Activated naive CD4-positive, alpha-beta T cell treated with anti-CD3 and anti-CD28 coated beads, Interleukin-2, amount 50 U/mL, for 72 hours (primary cell): ENCODE measurements at places on chromosomes 12 and 14. TPM values are rescaled to one million over a fixed set of nuclear protein-coding genes. Genes with fewer than 3 reads are reported as not detected.

SMIM41 gene
- total RNA-seq: not detected

- no peak for DNase-seq
Observed at GRCh38 chr12:12181511-12181910, 85.3 kb downstream of the LRP6 start.

VDR gene
- total RNA-seq: 92.4 TPM

DNA sequence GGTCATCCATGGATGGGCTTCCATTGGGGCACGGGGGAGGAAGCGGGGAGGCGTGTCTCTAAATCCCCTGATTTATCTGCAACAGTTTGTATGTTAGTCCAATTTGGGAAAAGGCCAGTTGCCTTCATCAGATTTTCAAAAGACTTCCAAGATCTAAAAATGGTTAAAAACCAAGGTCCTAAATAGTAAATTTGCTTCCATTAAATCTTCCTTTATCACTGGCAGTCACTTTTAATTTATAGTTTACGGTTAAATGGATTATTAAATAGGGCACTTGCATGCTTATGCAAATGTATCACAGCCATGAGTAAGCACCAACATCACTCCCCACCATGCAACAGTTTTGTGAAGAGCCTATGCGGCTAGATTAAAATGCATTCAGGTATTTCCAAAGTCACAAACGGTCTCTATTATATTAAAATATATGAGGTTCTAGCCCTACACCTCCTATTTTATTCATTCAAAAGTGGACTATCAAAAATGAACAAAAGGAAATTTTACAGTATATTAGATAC lies 108.2 kb upstream of the GPHB5 start:
- no peak for DNase-seq

DNA sequence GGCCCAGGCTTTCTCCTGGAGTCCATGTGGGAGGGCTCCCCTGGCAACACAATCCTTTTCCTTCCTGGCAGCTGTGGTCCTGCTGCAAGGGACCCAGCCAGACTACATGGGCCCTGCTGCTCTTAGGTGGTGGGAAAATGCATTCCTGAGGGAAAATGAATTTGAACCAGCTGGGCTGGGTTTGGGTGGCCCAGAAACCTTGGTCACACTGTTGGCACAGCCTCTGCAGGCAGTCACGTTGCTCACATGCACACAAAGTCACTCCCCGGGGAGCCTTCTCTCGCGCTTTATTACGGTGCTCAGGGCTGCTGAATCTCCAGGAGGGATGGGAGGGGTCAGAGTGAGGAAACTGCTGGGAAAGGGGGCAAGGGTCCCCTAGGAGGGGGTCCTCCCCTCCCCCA lies 17.2 kb downstream of the PLEKHG3 start:
- DNase-seq: no peak

GRCh38 chr12:99343960-99344359 lies 303.6 kb upstream of the GARIN6 start:
- DNase-seq: no peak

DNA sequence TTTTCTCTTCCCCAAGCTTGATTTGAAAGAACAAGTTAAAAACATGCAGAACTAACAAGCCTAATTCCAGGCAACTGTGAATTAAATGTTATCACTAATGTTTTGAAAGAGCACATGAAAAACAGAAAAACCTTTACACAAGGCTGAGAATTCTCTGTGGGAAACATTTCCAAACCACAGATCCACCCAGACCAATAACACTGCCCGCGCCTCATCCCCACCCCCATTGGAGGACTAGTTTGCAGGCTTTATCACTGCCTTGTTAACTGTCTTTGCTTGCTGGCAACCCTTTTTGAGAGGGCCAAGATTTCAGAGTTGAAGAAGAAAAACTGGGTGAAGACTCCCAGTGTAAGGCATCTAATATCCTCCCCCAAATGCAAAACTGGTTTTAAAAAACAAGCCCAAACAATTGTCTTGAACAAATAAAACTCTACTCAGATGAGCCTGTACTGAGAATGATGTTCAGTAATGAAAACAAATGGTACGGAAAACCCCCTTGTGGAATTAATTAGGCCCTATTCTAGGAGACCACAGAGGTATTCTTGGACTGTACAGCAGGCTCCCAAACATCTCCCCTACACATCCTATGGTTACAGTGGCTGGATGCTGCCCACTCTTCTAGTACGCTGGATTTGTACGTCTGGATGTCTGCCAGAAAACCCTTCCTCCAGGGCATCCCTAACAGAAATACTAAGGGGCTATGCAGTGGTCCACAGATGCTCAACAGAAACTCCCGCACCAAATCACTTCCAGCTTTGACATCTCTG lies 5.8 kb downstream of the MAX start:
- DNase-seq: no peak

DNA sequence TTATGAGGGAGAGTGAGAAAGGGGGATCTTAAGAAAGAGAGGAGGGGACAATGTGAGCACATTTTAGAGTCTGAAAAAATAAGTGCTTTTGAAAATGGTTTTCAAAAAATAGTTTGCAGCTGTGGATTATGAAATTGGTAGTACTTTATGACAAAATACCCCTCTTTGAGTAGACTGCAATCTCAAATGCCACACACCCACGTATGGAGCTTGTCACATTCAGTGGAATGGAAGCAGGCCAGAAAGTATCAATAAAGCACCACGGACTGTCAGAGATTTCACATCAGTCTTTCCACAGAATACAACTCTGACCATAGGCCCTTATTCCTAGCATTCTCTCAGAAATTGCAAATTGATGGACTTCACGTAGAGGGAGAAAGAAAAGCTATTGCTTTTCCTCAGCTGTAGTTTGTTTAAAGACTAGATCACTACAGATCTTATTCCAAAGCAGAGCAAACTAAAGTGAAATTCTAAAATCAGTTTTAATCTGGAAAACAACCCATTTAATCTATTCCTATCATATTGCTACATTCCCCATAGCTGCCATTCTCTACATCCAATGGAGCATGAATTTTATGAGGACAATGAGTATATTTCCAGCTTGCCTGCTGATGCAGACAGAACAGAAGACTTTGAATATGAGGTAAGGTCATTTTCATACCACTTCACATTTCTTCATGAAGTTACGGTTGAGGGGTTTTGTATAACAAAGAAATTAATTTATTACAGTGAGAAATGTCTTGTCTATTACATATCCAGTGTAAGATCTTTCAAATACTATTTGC lies 321.3 kb downstream of the PDZRN4 start:
- no peak for DNase-seq

DNA sequence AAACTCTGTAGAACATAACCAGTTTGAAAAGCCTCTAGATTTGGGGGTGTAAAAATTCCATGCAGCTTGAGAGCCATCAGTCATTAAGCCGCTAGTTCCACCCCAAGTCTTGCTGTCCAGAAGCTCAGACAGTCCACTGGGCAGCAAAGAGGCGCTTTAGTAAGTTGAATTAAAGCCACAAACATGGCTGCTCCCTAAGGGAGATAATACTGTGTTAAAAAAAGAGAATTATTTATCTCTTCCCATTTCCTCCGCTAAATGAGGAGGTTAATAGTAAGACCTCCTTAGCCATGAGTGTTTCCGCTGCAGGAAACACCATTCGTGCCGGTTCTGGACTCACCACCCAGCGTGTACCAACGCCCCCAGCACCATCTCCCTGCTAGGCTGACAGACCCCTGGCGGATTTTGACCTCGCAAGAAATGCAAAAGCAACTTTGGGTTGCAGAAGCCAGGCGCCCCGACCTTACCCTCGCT lies 536 bp downstream of the TM7SF3 start:
- no peak for DNase-seq

GRCh38 chr12:57165741-57166140 lies 18.3 kb upstream of the LRP1-AS start:
- no peak for DNase-seq

P2RX2 gene
- not detected for total RNA-seq

GRCh38 chr12:55065535-55065934 lies 45.8 kb downstream of the NEUROD4 start:
- DNase-seq: no peak

DNA sequence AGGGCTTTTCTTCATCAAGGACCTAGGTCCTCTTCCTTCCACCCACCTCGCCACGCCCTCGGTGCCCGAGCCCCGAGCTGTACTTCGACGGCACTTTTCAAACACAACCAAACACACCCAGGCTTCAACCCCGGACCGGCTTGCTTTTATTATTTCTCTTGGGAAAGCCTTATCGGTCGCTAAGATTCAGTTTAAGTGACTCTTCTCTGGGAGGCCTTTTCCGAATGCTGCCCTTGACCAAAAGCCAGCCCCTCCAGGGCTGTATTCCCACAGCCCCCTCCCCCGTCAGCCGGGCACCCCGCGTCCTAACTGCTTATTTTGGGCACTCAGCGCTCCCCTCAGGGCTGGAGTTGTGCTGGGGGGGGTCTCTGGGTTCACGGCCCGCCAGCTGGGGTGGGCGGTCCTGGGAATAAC lies 644 bp upstream of the PPP4R4 start:
- no peak for DNase-seq

DNA sequence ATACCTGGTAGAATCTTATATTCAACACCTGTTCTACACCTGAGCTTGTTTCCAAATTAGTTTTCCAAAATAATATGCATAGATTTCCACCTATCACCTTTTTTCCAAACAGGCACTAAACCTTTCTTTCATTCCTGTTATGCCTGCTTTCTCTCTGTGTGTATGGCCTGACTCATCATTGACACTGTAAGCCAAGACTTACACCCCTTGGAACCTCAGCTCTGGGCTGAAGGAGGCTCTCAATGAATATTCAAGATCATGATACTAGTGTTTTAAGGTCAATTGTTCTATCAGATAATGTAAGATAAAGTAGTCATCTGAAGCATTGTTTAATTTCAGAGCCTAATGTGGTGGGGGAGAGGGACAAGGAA lies 1193.3 kb downstream of the FLRT2 start:
- no peak for DNase-seq

- no peak for DNase-seq
Observed at GRCh38 chr12:2557597-2557996, 237.2 kb upstream of the FKBP4 start.

GRCh38 chr12:6478416-6478815 lies 7.9 kb upstream of the VAMP1 start:
- DNase-seq: no peak
